Pulmonary artery endothelial cell (primary cell): ENCODE measurements at places on chromosomes 2 and 18.

GRCh38 chr2:165348441-165348840, 109.2 kb downstream of the SCN2A start:
- no peak for DNase-seq

GRCh38 chr2:165691615-165692014, 102.4 kb downstream of the GALNT3 start:
- no peak for DNase-seq

- DNase-seq: no peak
Observed at GRCh38 chr2:182144776-182145165, 159.1 kb downstream of the PPP1R1C start.

GRCh38 chr2:75464348-75464946, 96.3 kb downstream of the EVA1A start:
- DNase-seq: peak; percentile 7

GRCh38 chr2:80117401-80117800, 187.2 kb downstream of the LRRTM1 start:
- no peak for DNase-seq

DNA sequence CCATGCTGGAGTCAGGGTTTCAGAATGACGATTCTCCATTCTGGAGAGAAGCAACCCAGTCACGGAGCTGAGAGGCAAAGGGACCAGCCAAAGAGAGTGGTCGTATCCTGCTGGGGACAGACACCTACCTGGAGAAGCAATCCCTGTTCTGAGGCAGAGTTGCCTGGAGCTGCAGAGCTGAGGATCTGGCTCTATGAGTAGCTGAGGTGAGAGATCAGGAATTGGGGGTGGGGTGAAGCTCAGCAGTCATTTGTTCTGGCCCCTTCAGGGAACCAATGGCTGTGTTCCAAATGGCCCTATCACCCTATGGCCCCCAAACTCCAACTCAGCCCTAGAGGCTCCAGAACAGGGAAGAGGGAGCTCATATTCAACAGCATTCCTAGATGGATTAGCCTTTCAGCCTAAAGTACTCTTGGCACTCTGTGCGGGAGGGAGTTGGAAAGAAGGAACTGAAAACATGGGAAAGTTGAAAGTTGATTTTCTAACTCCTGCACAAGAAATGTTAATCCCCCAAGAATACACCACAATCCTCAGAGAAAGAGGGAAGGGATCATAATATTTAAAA, 3.3 kb upstream of the ATRAID start:
- DNase-seq: no peak

DNA sequence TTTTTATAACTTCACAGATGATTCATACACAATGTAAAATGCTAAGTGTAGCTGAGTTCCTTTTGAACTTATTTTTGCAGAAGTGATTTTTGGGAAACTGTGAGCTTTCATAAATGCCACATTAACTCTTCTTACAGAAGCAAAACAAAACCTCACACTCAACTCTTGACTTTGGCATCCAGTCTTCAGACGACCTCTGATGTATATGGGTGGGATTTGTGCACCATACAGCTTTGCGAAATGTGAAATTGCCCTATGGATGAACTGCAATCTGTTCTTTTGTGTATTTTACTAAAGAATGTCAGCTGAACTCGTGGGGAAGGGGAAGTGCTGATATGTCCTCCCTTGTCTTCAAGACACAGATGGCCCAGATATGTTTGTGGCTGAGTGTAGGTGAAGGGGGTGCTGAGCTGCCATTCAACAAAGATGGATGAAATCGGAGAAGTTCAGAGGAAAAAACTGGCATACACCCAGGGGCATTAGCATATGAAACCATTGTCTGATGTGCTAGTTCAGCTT, 218.3 kb downstream of the PTGR3 start:
- DNase-seq: no peak

- DNase-seq: no peak
Observed at GRCh38 chr2:55033076-55033742, 17.0 kb downstream of the RTN4 start.

- DNase-seq: no peak
Observed at GRCh38 chr2:215362562-215362904, 50.7 kb downstream of the ATIC start.

DNA sequence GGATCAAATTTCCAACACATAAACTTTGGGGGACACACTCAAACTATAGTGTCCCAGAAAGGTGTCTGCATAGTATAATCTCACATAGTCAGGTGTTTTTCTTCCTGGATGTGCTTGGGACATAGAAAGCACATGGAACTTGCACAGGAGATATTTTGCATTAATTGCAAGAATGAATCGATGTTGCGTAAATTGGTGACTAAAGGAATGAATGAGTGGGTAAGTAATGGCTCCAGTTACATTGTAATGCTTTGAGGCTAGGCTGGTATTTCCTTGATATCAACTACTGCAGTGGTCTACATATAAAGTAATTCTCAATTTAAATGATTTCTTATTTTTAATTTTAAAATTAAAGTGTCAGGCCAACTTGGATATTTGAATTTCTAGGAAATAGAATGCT, 53.4 kb downstream of the SH3RF3 start:
- no peak for DNase-seq

DNA sequence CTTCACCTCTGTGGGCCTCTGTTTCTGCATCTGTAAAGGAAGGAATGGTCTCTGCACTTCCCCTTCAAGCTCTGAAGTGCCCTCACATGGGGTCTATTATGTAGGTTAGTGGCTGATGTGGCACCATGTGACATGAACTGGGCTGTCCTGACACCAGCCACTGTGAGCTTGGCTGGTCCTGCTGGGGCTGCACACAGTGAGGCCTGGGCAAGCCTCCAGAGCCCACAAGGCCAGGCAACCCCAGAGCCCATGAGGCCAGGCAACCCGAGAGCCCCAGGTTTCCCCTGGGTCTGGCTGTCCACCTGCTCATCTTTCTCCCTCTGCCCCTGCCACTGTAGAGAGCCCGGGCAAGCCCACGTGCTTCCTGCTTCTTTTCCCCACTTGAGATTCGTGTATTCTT, 150.1 kb upstream of the SMAD2 start:
- DNase-seq: no peak

DNA sequence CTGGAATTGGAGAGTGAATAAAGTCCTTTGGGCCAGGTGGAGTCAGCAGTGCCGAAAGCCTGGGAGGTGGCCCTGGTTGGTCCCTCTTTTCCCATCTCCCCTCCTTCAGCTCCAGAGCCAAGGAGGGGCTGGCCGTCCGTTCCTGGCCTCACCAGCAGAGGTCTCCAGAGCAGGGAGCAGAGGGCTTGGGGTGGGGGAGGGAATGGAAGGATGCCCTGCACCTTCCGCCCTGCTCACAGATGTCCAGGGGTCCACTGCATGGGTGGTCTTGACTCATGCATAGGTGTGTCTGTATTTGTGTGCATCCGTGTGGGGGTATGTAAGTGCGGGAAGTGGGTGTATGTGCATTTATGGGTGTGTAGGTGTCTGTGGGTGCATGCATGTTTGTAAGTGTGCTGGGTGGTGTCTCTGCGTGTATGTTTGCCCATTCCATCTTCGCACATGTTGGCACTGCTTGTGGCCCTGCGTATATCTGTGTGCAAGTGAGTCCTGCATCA, 201.8 kb downstream of the ZFP36L2 start:
- DNase-seq: no peak

GRCh38 chr2:127525691-127526131, 578 bp downstream of the IWS1 start:
- no peak for DNase-seq

DNA sequence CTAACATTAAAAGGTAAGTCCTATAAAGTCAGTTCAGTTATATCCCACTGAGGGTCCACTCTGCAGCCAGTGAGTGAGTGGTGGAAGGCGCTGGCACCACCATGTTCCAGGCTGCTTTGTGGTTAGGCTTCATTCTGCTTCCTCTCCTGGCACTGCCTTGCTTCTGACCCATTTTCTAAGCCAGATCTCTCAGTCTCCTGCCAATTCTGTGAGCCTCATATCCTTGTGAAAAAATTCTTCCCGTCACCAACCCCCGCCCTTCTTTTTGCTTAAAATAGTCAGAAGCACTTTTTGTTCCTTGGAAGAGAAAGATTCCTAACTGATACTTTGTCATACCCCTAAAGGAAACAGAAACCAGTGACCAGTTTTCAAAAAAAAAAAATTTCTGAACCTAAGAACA, 139.8 kb upstream of the NCK2 start:
- DNase-seq: no peak

GRCh38 chr2:227834423-227834822, 20.8 kb downstream of the CCL20 start:
- DNase-seq: no peak

GRCh38 chr2:218161644-218162043, 5.1 kb downstream of the CXCR1 start:
- DNase-seq: no peak

DNA sequence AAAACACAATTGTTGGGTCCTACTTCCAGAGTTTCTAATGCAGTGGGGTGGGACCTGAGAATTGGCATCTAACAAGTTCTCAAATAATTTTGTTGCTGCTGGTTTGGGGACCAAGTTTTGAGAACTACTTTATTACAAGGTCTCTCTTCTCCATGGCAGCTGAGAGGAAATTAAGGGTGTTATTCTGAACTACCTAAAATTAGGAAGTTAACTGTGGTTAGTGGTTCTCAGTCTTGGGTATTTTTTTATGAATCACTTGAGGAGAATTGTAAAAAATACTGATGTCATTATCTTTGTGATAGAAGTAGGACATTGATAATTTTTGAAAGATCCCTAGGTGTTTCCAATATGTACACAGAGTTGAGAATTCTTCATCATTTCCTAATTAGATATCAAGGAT, 210.2 kb downstream of the MC4R start:
- no peak for DNase-seq

- DNase-seq: no peak
Observed at GRCh38 chr2:241980193-241980592, 110.7 kb downstream of the RTP5 start.

- no peak for DNase-seq
Observed at GRCh38 chr18:78587096-78587495, 392.5 kb upstream of the SALL3 start.

DNA sequence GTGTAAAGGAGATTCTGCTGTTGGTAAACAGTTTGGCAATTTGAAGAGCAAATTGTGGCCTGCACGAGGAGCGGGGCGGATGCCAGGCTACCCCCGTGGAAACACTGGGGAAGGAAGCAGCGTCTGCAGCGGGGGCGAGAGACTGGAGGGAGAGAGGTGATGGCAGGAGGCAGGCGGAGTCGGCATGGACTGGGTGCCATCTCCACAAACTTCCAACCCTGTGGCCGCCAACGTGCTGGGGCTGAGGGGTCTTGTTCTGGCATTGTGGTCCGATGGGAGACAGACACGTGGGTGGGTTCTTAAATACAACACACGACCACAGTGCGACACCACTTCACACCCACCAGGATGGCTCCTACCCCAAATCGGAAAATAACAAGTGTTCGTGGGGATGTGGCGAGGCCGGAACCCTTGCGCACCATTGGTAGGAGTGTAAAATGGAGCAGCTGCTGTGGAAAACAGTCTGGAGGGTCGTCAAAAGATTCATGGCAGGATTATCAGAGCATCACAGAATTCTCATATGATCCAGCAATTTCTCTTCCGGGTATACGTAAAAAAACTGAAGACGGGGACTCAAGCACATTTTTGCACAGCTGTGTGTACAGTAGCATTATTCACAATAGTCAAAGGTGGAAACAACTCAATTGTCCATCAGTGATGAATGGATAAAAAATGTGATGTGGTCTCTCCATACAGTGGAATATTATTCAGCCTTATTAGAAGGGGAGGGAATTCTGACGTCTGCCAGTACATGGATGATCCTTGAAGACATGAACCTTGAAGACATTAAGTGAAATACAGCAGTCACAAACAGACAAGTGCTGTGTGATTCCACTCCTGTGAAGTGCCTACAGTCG, 82.4 kb upstream of the HPCAL1 start:
- DNase-seq: no peak

GRCh38 chr2:174787487-174788205, 23.4 kb upstream of the CHRNA1 start:
- DNase-seq: no peak
